Left forelimb (tissue), 1 donor: ENCODE measurements at places on chromosomes 12 and 14.

DNA sequence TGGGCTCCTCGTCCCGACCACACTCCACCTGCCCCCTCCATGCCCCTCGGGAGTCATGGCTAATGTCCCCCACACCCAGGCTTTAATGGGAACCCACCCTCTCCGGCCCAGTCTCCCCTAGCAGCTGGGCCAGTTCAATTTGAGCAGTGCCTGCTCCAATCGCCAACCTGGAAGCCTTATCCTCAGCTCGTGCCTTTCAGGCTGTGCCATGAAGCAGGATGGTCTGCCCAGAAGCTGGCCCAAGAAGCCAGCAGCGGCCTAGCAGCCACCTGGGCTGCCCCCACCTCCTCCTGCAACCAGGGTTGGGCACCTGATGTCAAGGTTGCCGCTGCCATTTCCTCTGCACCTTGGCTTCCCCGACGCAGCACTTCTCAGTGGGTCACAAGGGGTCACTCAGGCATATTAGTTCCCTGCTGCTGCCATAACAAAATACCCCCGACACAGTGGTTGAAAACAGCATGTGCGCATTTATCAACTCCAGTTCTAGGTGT lies 2.3 kb upstream of the CLBA1 start:
- no peak for DNase-seq

- peak; percentile 76 for DNase-seq
Observed at GRCh38 chr12:47079468-47079980, at the start of the genes AMIGO2 and PCED1B. AMIGO2 (minus strand) TSS chr12:47079959; CDS start chr12:47079002, 957 bp downstream. PCED1B (plus strand) TSS chr12:47079621; CDS start chr12:47235064, 155,443 bp downstream.

DNA sequence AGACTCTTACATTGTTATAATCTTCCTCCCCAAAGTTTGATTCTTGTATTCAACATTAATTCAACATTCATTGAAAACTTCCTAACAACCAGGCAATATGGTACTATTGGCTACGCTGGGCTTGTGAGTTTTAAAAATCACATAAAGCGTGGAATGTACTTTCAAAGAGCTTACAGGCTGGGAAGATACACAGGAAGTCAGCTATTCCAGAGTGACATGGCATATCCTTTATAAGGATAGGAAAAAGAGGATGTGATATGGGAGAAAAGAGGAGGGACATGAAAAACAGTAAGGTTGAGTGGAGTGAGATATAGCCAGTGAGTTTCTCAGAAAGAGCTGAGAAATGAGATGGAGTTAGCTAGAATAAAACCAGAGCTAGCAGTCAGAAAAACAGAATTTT lies 103.6 kb upstream of the ATF7IP start:
- no peak for DNase-seq

- no peak for DNase-seq
Observed at GRCh38 chr12:28242129-28242495, 51.9 kb downstream of the CCDC91 start.

DNA sequence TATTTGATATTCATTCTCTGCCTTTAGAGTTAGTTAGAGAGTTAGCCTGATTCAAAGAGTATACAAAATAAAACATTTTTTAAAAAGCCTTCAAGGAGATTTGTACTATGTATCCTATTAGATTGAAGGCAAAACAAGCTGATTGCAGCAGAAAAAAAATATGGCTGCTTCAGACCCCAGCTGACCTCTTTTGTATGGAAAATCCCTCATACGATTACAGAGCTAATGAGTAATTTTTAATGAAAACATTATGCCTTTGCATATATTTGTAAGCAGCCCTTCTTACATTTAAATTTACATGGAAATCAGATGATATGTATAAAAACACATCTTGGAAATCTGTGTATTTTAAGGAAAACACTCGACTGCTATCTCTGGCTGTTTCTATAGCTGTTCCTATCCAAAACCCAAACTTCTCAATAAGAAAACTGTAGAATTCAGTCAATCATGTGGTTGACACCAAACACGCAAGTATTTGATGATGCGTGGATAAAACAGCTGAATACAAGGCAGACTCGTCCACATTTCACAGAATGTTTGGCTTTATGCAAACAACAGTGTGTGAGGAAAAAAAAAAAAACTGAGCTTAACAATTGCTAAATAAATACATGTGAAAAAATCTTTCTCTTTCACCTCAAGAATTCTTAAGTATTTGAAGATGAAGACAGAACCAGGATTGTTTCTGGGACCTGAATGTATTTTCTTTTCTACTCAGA lies 275.3 kb downstream of the EGLN3 start:
- DNase-seq = no peak

DNA sequence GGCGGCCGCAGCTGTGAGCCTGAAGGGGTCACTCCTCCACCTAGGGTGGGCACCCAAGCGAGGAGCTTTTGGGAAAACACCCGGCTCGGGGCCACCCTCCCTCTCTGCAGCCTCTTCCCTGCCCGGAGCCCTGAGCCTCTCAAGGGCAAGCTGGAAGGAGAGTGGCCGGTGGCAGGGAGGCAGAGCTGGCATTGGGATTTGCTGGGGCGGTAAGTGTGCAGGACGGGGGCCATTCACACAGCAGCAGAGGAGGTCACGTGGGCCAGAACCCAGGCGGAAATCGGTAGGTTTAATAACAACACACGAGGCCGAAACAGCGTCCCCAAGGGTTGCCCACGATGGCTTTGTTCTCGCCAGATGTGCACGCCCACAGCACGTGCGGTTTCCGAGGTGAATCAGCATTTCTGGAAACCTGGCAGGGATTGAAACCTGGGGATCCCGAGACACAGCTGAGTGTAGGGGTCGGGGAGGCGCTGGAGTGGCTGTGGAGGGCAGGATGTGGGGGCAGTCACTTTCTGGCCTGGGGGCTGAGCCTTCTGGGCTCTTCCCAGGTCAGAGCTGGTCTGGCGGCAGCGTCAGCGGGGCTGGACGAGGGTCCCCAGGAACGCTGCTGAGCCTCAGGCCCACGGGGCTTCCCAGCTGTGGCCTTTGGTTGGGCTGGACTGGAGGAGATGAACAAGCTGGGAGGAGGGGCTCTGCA lies 23.5 kb downstream of the NOC4L start:
- no peak for DNase-seq

- no peak for DNase-seq
Observed at GRCh38 chr14:81633496-81633895, 99.8 kb upstream of the SEL1L start.

- no peak for DNase-seq
Observed at GRCh38 chr14:56979936-56980335, 169.7 kb upstream of the OTX2 start.

DNA sequence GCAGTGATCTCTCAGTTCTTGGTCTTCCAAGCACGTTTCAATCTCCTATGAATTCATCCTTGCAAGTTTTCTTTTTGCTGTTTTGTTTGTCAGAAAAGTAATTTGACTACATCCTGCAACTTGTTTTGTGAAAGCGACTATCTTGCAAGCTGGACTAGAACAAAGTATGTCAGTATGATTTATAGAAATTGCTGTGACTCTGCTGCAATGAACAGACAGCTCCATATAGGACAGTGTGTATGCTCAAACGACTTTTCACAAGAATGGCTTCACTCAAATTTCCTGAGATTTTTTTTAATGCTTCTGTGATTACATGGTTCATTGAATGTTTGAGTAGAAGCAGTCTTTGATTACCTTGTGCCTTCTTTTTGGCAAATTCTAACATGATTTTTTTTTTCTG lies 123.5 kb upstream of the TRHDE start:
- DNase-seq = no peak

DNA sequence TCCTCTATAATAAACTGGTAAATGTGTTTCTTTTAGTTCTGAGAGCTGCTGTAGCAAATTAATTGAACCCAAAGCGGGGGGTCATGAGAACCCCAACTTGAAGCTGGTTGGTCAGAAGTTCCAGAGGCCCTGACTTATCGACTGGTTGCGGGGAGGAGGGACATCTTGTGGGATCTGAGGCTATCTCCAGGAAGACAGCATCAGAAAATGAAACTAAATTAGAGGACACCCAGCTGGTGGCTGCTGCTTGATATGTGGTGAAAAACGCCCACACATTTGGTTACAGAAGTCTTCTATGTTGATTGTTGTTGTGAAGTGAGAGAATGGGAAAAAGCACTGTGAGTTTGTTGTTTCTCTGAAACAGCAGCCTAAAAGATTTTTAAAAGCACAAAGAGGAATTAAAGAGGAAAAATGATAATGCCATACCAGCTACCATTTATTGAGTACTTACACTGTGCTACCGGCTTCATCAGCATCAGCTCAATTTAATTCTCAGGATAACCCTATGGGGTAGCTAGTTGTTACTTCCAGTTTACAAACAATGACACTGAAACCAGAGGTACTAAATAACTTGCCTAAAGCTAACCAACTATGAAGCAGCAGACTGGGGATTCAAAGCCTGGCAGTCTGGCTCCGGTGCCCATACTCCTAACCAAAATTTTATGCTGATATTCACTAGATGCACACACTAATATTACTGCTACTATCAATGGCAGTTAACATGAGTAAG lies 24.3 kb downstream of the DDX24 start:
- DNase-seq = no peak

DNA sequence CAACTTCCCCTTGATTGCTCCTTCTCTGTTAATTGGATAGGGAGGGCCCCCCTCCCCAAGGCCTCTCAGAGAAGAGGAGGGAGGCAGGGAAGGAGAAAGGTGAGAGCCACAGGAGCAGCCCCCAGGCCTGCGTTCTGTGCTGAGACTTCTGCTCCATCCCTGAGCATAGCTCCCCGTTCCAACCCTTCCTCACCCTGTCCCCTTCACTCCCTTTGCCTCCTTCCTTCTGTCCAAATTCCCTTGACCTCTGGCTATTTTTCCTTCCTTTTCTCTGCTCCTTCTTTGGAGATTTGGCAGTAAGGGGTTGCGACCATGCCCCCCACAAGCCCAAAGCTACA lies 788 bp upstream of the ASIC1 start:
- no peak for DNase-seq

- no peak for DNase-seq
Observed at GRCh38 chr14:68681256-68682011, 111.4 kb downstream of the ZFP36L1 start.

DNA sequence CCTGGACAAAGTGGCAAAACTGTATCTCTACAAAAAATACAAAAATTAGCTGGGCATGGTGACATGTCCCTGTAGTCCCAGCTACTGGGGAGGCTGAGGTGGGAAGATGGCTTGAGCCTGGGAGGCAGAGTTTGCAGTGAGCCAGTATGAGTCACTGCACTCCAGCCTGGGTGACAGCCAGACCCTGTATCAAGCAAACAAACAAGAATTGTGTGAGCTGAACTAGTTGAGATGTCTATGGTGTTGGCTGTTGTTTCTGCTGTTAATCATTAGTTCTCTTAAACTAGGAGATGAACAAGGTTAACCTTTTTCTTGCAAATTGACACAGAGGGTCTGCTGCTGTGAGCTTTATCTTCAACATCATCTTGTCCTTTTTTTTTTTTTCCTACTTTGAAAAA lies 23.6 kb downstream of the RASSF3 start:
- DNase-seq = no peak

- DNase-seq = no peak
Observed at GRCh38 chr12:38886064-38886463, 19.3 kb downstream of the CPNE8 start.

GRCh38 chr12:3607039-3607720 lies 116.2 kb downstream of the PRMT8 start:
- no peak for DNase-seq

GRCh38 chr14:91817566-91818325 lies 49.6 kb downstream of the TC2N start:
- no peak for DNase-seq

- DNase-seq = no peak
Observed at GRCh38 chr12:50196537-50196936, 29.4 kb upstream of the CERS5 start.

- no peak for DNase-seq
Observed at GRCh38 chr12:38374751-38375150, 58.2 kb downstream of the ALG10B start.

- no peak for DNase-seq
Observed at GRCh38 chr12:125533434-125534029, 468.3 kb downstream of the AACS start.

DNA sequence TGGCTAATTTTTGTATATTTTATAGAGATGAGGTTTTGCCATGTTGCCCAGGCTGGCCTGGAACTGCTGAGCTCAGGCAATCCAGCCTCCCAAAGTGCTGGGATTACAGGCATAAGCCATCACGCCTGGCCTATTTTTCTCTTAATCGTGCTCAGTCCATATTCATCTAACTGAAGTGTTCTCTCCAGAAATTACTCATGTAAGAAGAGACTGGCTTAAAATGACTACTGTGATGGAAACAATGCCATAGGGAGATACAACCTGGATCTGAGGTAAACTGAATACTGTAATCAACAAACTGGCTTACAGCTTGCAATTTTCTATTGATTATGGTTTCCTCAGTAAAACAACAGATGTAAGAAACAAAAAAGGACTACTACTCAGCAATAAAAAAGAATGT lies 21.1 kb downstream of the NUMB start:
- no peak for DNase-seq

DNA sequence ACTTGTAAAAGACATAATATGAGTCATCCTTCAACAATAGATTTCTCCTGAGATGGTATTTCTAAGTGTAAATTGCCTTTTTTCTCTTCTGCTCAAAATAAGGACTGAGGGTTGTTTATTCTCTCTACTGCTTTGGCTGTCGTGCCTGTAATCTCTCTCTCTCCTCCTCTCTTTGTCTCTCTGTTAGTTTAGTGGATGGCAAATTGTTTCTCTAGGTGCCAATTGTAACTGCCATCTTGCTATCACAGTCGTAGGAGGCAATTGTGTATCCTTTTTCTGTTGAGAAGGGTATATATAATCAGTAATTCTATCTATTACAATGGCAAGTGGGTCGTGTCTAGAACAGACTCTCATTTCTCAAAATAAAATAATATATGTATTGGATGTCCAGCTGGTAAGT lies 545.0 kb upstream of the FBXO33 start:
- DNase-seq = no peak

- DNase-seq = no peak
Observed at GRCh38 chr12:65667932-65668331, 156.4 kb upstream of the HMGA2 start.

DNA sequence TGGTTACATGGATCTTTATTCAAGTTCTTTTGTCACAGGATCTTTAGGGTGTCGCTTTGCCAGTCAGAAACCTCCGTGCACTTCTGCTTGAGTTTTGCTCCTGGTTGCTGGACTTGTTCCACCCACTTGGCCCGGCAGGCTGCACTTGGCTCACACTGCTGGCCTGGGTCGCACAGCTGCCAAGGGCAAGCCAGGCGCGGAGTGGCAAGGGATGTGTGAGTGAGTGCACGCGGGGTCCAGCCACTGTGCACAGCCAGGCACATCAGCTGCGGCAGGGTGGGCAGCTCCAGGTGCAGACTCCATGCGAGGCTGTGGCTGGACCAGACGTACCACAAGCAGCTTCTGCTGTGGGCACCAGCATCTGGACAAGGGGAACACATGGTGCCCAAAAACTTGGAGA lies 76.6 kb downstream of the DERA start:
- DNase-seq = no peak

GRCh38 chr12:95212586-95212985 lies 4.7 kb downstream of the FGD6 start:
- DNase-seq = no peak

GRCh38 chr14:94600148-94600545 lies 12.0 kb upstream of the SERPINA3 start:
- DNase-seq = no peak
